Tibial nerve (tissue), 4 donors: ENCODE measurements at places on chromosomes 16 and 17.
A peak's percentile ranks its signal among the peaks of the same experiment; 100 is the strongest.

DNA sequence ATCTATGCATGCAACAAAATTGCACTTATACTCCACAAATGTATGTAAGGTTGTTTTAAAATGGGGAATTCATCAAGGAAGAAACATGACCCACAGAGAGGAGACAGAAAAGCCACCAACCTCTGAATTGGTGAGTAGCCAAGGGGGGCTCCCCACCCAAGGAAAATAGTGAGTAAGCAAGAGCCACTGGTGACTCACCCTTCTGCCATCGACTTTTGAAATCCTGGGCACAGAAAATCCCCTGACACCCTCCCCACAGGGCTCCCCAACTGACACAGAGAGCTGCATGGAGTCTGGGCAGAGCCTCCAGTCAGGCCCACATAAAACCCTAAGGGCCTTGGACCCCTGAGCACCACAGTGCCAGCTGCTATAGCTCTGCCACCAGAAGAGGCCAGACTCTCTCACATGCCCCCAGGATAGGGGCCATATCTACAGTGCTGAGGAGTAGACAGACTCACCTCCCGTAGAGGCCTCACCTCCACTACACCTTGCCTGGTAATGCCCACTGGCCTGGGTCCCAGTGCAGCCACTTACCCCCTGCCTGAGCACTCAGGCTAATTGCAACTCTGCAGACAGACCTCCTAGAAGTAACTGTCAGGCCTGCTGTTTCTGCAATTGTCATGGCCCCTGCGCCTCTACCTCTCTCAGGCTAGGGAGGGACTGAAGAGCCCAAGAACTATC lies 244.7 kb upstream of the WSB1 start:
- DNase-seq = no peak

- no peak for DNase-seq
These were observed 48.8 kb downstream of the HSD17B2 start for GRCh38 chr16:82083710-82084353.

- DNase-seq = peak; percentile 28
These were observed 10.9 kb downstream of the RARA start for GRCh38 chr17:40319651-40320540.

- no peak for DNase-seq
These were observed 863 bp upstream of the UTS2R start for GRCh38 chr17:82370471-82371332.

DNA sequence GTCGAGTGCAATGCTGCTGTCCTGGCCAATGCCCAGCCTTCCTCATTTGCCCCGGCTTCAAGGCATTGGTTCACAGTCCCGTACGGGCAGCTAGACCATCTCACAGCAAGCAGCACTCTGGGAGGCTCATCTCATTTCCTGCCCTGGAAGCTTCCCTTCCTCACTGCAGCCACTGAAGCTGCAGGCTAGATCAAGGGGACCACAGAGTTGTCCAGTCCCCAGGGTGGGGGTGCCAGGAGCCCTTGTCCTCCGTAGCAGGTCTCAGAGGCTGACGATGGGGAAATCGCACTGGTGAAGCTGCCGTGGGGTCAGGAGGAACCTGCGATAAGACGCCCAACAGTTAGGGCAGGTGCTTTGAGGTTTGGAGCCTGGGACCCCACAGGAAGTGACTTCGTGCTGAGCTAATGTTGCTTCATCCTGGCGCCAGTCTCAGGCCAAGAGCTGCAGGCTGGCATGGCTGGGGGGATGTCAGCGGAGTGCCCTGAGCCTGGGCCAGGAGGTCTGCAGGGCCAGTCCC lies at the start of gene SPNS3:
Gene SPNS3 (plus strand): TSS at position 426 of the 517 bp plus-strand sequence. CDS start 28 bp downstream, at position 454.
- DNase-seq = no peak

GRCh38 chr17:31411707-31412285 lies 20.3 kb downstream of the RAB11FIP4 start:
- no peak for DNase-seq

DNA sequence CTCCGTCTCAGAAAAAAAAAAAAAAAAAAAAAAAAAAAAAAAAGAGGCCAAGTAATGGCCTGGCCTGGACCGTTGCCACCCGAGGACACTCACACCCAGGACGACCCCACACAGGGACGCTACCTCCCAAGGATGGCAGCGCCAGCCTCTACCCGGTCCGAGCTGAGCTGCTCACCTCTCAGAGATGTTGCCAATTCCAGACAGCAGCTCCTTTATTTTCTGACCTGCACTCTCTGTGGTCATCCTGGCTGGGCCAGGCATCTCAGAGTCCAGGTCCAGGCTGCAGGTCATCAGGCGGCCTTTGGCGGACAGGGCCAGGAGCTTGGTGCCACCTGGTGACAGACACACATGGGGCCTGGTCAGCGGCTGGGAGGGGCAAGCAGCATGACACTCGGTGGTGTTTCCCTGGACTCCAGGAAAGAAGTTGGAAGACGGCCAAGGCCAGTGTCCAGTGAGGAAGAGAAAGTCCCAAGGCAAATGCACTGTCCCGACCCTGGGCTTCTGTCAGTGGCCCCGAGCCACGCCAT lies 3.1 kb downstream of the FAAP100 start:
- no peak for DNase-seq

- no peak for DNase-seq
These were observed 86.4 kb upstream of the HS3ST2 start for GRCh38 chr16:22727285-22728166.
